Uterine smooth muscle cell (primary cell): ENCODE measurements at places on chromosomes 12 and 14. TPM values are rescaled to one million over a fixed set of nuclear protein-coding genes. Genes with fewer than 3 reads are reported as not detected.

The GLI1 gene
- 2.4 and 3.1 TPM in 2 replicates for total RNA-seq

The DPPA3 gene
- not detected in 2 replicates for total RNA-seq

The NGB gene
- not detected in 2 replicates for total RNA-seq

The CCDC59 gene
- total RNA-seq, result 62.2 and 94.0 TPM in 2 replicates

The RNASE3 gene
- total RNA-seq, result not detected in 2 replicates

The DAO gene
- total RNA-seq, result under 0.01 TPM in 1 of 2 replicates, not detected in the other
